ENCODE measurements at places on chromosomes 11 and 22.

- DNase-seq: no peak
Observed at GRCh38 chr11:115291325-115291724, 212.9 kb downstream of the CADM1 start.

GRCh38 chr11:75263944-75264349 lies 23.4 kb downstream of the TPBGL start:
- DNase-seq: no peak

DNA sequence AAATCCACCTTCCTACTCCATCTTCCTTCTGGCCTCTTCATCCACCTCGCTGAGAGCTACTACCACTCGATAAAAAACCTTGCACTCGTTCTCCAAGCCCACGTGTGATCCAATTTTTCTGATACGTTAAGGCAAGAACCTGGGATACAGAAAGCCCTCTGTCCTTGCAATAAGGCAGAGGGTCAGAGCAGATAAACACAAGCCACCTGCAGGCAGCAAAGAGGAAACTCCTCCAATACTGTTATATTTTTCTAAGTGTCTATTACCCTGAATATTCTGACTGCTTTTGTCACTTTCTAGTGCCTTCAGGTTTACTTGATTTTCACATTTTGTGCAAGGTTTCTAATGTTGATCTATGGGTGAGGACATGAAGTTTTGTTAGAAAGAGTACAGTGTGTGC lies 26.6 kb downstream of the TRIM5 start:
- no peak for DNase-seq

- DNase-seq: no peak
Observed at GRCh38 chr11:1854949-1855885, 2.3 kb downstream of the LSP1 start.

- DNase-seq: no peak
Observed at GRCh38 chr11:77698896-77699295, 61.3 kb upstream of the CLNS1A start.

GRCh38 chr22:26431261-26431995 lies 2.4 kb downstream of the ASPHD2 start:
- DNase-seq: no peak

DNA sequence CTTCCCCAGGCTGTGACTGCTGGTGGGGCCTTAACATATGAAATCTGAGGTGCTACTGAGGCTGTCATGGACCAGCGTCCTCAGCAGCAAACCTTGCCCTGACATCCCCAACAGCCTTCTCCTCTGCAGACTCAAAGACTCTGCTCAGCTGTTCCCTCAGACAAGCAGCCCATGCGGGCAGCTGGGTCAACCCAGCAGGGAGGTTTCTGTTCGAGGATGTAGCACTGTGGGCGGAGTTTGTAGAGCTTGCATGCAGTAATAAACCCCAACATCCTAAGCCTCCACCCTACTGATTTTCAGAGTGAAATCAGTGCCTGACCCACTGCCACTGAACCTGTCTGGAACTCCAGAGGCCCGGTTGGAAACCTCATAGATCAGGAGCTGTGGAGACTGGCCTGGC lies 88.8 kb upstream of the XKR3 start:
- no peak for DNase-seq

- DNase-seq: no peak
Observed at GRCh38 chr11:130423541-130424142, 4.8 kb downstream of the ADAMTS8 start.

GRCh38 chr11:114876234-114876633 lies 197.9 kb downstream of the NXPE2 start:
- no peak for DNase-seq

All from activated naive CD4-positive, alpha-beta T cell (primary cell).